ENCODE measurements at places on chromosomes 12 and 14. TPM values are rescaled to one million over a fixed set of nuclear protein-coding genes. Genes with fewer than 3 reads are reported as not detected.

The REP15 gene
- 3.6 TPM for total RNA-seq

The KRT78 gene
- not detected for total RNA-seq

The VCPKMT gene
- total RNA-seq, result 3.0 TPM

DNA sequence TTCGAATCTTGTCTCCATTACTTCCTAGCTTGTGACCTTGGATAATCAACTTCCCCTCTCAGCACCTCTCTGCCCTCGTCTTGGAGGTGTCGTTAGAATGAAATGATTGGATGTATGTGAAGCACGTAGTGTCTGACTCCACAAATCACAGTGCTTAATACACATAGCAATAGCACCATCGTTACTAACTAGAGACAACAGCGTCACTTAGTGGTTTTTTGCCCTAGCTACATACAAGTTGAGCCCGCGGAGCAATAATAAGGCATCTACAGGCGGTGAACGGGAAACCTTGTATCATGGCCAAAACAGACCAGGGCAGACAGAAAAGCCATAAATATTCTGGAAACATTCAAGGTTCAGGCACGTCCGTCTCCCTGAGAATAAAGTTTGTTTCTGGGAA lies 154.9 kb downstream of the ASCL4 start:
- no peak for DNase-seq

GRCh38 chr14:94636744-94637412 lies 24.7 kb downstream of the SERPINA3 start:
- no peak for DNase-seq

GRCh38 chr14:22560662-22561365 lies 28.2 kb downstream of the DAD1 start:
- no peak for DNase-seq

DNA sequence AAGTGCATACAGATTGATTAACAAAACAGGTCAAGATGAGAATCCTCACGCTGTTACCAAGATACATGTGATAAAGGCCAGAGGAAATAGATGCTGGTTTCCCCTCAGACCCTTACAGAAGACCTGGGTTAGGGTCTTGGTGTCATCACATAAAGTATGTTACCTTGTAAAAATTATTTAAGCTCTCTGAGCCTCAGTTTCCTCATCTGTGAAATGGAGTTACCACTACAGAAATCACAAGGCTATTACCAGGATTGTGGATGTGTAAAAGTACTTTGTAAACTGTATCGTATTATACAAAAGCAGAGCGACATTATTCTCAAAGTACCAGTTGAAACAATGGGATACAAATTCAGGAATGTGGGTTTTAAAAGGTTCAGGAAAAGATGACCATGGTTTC lies 14.0 kb downstream of the SAMD4A start:
- DNase-seq, result no peak

GRCh38 chr14:76330411-76331327 lies 45.3 kb upstream of the ESRRB start:
- peak; percentile 56 for DNase-seq

DNA sequence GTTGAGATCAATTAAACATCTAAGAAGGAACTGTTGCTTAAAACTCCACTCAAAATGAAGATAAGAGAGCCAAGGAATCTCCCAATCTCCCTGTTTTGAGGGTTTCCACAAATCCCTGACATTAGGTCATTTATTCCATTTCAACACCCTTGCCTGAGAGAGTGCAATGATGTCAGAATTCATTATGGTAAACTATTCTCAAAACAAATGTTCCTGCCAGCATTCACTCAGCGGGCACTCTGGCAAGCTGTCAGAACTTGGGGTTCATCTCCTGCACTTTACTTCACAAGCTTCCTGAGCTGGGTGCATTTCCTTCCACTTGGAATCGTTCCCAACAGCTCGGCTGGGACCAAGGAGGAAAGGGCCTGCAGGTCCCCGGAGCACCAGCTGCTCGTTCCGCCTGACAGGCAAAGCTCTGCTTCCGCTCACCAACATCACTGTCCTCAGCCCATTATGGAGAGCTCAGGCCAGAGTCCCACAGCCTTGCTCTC lies 117.8 kb downstream of the TTC7B start:
- no peak for DNase-seq

Measured in cardiac septum (tissue), 1 donor.